ENCODE measurements at places on chromosomes 11 and 22.

- DNase-seq = peak; percentile 65
Observed at GRCh38 chr11:77472991-77473800, 698 bp downstream of the PAK1 start.

- DNase-seq = no peak
Observed at GRCh38 chr11:43983221-43983810, 40.9 kb downstream of the C11orf96 start.

DNA sequence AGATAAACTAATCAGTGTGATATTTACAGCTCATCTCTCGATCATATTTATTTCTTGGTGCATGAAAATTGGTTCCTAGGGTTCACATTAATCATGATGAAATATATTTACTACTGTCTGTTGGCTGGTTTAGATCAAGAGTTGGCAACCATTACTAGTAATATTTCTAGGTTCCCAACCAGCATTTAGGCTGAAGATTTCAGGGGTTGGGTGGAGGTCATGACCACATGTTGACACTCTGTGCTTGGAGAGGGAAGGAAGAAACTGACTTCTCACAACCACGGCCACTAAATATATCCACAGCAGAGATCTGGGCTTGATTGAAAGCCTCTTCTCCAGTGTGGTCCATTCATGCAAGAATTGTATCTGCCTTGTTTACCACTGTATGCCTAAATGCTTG, 87.9 kb downstream of the ALX4 start:
- DNase-seq = no peak

GRCh38 chr22:25966448-25966913, 202.8 kb upstream of the SEZ6L start:
- DNase-seq = peak; percentile 2

- no peak for DNase-seq
Observed at GRCh38 chr11:126114486-126115126, 51.9 kb upstream of the CDON start.

DNA sequence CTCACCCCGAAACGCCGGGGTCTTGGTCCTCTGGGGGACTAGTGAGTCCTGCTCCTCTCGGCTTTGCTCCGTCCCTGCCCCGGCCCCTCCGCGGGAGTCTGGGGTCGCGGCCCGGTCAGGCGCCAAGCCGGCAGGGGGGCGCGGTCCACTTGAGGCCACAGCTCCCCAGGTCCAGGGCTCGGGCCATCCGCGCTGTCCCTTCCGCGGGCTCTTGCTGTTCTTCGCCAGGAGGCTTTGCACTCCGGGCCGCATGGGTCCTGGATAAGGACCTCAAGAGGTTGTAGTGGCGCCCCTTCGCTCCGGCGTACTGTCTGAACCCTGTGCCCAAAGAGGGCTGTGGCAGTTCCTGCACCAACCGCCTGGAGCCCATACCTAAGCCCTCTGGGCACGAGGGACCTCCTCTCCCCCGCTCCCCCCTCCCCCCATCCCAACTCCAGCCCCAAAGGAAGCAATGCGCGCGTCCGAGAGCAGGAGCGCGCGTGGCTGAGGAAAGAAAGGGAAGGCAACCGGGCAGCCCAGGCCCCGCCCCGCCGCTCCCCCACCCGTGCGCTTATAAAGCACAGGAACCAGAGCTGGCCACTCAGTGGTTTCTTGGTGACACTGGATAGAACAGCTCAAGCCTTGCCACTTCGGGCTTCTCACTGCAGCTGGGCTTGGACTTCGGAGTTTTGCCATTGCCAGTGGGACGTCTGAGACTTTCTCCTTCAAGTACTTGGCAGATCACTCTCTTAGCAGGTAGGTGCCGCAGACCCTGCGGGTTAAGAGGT, at the start of gene ADM:
TSS of gene ADM (plus strand) at position 579 of the 767 bp plus-strand sequence. CDS start 628 bp downstream, outside the sequence.
- DNase-seq = peak; percentile 55

DNA sequence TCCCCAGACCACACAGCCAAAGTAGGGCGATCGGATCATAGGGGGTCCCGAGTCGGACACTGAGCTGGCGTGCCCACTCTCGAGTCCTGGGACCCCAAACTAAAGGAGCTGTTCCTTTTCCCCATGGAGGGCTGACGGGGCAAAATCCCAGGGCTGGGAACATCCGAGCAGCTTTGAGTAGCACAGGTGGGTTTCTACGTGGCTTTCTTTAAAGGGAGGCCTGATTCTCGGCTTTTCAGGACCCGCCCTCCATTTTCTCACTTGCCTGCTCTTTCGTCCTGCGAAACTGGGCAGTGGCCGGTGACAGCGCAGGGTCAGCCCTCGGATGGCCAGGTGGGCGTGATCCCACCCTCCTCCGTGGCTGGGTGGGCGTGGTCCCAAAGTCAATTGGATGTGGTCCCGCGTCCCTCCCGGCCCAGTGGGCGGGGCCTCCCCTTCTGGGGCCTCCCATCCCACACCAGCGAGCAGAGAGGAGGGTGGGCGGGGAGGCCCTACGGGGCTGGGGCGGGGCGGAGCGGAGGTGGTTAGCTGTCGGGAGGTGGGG, 17.5 kb upstream of the TXNRD2 start:
- DNase-seq = no peak

- no peak for DNase-seq
Observed at GRCh38 chr22:43560651-43561050, 148.8 kb downstream of the MPPED1 start.

DNA sequence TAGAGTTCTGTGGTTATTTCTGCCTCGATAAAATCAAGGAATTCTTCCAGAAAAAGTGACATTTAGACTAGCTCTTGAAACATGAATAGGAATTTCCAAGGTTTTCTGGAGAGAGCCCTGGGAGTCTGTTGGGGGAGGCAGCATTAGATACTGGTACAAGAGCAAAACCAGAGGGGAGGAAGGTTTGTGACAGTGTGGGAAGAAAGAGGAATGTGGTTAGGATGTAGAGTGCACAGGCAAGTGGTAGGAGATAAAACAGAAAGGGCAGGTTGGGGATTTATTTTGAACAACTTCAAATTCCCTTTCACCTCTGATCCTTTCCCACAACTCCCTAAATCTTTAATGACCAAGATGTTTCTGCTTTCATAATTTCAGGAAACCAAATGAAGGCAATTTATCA, 588.4 kb downstream of the METTL15 start:
- no peak for DNase-seq

DNA sequence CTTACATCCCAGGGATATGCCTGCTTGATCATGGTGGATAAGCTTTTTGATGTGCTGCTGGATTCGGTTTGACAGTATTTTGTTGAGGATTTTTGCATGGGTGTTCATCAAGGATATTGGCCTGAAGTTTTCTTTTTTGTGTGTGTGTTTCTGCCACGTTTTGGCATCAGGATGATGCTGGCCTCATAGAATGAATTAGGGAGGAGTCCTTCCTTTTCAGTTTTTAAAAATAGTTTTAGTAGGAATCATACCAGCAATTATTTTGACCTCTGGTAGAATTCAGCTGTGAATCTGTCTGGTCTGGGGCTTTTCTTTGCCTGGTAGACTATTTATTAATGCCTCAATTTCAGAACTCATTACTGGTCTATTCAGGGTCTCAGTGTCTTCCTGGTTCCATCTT, 362.4 kb downstream of the JRKL start:
- no peak for DNase-seq

DNA sequence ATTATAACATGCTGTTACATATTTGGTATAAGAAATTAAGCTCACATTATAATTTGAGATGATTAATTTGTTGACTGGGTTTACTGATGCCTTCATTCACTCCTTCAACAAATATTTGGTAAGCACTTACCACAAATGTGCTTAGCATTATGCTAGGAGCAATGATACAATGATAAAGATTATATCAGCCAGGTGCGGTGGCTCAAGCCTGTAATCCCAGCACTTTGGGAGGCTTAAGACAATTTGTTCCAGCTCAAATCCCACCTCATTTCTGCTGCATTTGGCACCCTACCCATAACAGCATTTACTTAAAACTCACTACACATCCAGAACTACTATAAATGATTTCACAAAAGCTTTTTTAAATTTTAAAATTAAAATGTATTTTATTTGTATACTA, 1263.6 kb upstream of the RAG2 start:
- DNase-seq = no peak

GRCh38 chr11:9565822-9566560, 7.5 kb upstream of the WEE1 start:
- DNase-seq = peak; percentile 57

DNA sequence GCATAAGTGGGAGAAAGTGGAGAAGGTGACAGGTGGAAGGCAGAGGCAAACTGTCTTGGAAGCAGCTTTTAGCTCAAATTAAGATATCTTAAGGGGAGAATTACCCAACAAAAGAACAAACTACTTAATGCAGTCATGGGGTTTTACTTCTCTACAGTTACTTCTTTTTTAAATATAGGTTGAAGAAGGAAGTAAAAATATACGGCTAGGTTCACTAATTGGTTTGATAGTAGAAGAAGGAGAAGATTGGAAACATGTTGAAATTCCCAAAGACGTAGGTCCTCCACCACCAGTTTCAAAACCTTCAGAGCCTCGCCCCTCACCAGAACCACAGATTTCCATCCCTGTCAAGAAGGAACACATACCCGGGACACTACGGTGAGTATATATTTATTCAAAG, 40.8 kb downstream of the PDHX start:
- DNase-seq = no peak

- no peak for DNase-seq
Observed at GRCh38 chr11:65726660-65727059, 6.1 kb upstream of the RNASEH2C start.

- DNase-seq = no peak
Observed at GRCh38 chr22:18970176-18970947, 34.3 kb upstream of the PRODH start.

GRCh38 chr11:131491503-131491902, 121.1 kb downstream of the NTM start:
- no peak for DNase-seq

- DNase-seq = no peak
Observed at GRCh38 chr22:48303369-48303725, 1524.3 kb downstream of the BRD1 start.

DNA sequence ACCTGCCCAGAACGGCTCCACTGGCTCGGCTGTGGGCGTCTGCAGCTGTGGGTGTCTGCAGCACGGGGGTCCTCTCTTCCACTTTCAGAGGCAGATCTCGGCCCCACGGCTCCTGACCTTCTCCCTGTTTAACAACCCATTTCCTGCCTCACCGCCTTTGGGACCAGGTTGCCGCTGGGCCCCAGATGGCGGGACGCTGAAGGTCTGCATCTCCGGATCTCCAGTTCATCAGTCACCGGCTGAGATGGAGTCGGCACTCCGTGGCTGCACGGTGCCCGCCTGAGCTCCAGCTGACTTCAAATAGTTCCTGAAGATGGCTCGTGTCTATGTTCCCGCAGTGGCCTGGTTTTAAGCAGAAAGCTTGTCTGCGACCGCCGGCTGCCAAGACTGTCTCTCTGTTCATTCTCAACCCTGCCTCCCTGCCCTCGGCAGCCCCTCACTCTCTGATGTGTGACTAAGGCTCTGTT, 475.9 kb downstream of the BRD1 start:
- no peak for DNase-seq

DNA sequence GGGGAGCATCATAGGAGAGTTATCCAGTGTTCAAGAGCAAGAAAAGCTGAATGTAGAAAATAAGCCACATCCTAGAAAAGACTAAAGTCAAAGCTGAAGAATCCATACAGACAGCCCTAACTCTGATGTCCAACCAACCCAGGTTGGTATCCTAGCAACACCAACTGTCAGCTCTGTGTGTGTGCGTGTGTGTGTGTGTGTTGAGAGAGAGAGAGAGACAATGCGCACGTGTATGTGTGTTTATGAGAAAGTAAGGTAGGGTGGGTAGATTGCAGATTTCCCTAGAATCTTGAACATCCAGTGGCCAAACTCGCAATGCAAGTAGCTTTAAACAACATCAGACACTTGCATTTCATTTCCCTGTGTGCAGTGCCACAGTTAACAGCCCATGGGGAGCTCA, 274.9 kb downstream of the FAM181B start:
- no peak for DNase-seq

DNA sequence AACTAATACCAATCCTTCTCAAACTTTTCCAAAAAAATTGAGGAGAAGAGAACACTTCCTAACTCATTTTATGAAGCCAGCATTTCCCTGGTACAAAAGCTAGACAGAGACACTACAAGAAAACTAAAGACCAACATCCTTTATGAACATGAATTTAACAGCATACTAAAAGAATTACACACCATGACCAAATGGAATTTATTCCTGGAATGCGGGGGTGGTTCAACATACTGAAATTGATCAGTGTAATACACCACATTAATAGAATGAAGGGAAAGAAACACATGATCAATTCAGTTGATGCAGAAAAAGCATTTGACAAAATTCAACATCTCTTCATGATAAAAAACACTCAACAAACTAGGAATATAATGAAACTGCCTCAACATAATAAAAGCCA, 148.1 kb downstream of the WNT7B start:
- DNase-seq = no peak
